Stimulated activated CD8-positive, alpha-beta memory T cell treated with anti-CD3 and anti-CD28 coated beads, Interleukin-4, amount 100 ng/mL, for 48 hours (primary cell): ENCODE measurements at places on chromosomes 5 and 9.

GRCh38 chr9:389159-389558 is 174.5 kb downstream of the DOCK8 start:
- no peak for DNase-seq

- no peak for DNase-seq
These were observed 14.9 kb upstream of the TCOF1 start for GRCh38 chr5:150342583-150342982.

GRCh38 chr5:90868799-90869198 is 310.2 kb downstream of the ADGRV1 start:
- DNase-seq: no peak

DNA sequence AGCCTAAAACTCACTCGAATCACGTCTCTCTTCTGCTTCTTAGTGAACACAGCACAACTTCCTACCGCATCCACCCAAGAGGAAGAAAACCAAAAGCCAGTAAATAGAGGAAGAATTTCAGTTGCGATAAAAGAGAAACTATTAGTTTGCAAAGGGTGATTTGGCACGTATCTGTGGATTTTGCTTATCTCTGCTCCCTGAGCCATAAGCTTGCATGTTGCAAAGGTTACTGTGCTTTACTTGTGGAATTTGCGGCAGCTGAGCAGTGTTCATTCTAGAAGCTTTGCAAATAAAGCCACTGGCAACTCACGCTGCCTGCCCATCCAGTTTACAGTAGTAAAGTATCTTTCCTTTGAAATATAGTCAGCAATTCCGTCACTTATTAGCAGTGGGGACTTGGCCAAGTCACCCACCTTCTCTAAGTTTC is 149.0 kb upstream of the PCA3 start:
- DNase-seq: no peak

DNA sequence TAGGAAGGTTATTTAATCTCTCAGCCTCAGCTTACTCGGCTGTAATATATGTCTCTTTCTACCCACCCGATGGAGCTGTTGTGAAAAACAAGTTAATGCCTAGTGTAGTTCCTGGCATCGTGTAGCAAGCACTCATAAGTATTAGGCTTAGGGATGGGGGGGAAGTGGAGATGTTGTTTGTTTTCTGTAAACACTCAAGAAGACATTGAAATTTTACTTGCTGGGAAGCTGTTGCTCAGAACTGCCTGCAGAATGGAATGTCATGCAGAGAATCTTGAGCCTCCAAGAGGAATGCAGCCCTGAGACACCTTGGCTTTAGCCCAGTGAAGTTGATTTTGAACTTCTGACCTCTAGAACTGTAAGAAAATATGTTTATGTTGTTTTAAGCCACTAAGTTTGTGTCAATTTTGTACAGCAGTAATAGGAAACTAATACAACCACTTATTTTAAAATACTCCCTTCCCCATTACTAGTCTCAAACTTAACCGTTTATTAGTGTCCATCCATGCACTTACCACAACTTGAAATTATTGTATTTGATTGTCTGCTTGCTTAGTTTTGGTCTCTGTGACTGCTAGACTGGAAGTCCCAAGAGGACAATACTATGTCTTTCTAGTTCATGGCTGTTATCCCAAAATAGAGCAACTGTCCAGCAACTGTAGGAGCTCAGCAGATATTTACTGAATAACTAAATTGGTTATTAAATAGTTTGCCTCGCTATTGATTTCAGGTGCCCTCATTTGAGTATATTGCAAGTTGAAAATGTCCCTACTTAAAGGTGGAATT is 53.8 kb downstream of the MFAP3 start:
- DNase-seq: no peak

- DNase-seq: no peak
These were observed 45.4 kb downstream of the NACC2 start for GRCh38 chr9:136049491-136050265.

- no peak for DNase-seq
These were observed 162.0 kb downstream of the SMARCA2 start for GRCh38 chr9:2177121-2177520.

- DNase-seq: peak; percentile 82
These were observed 97.7 kb upstream of the MVB12B start for GRCh38 chr9:126228781-126229444.

DNA sequence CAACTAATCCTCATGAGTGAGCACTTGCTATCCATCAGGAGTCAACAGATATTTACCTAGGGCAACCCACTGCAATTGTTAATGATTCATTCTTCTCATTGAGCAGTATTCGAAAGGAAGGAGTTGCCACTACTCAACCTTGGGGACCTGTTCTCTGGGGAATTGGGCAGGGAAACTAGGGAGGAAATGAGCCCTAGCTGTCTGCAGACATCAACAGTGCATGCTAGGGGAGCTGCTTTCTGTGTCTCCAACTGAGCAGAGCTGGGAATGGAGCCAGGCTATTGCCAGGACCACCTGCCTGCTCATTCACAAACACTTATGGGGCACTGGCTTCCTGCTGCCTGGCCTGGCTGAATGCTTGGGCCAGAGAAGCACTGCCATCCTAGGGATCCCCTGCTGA is 183.4 kb downstream of the TMEM38B start:
- DNase-seq: no peak

DNA sequence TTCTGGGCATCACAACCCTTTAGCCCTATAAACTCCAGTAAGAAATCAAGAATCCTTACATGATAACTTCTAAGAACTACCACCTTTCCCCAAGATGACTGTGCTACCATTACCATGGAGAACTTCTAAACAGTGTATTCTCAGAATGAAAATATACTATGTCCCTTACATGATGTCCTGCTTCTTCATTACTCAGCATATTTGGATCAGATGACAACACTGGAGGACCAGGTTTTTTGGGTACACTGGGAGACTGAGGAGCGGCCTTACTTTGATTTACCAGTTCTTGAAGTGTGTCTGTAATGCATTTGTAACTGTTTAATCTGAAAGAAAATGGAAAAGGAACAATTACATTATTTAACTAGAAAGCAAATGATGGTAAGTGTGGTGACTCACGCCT is 55.7 kb upstream of the CPLANE1 start:
- DNase-seq: no peak

GRCh38 chr5:164972973-164973372 is 1467.6 kb downstream of the MAT2B start:
- DNase-seq: no peak

GRCh38 chr5:170751631-170752030 is 31.9 kb upstream of the GABRP start:
- no peak for DNase-seq

DNA sequence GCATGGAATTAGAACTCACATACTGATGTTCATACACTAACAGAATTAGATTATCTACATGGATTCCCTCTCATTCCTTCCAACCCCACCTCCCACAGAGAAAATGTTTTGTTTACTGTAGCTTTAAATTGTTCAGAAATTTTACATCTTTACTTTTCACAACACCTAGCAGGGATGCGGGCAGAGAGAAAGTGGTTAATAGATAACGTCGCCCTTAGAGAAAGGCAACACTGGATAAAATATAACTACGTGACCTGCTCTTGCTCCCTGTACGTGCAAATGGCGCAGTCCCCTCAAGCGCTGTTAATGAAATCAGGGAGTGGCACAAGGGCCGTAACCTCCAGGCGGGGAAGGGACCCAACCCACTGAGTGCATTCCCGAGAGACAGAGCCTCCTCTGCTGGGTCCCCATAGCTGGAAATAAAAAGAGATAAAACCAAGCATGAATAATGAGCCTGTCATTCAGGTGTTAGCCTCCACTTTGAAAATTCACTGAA is 125.3 kb upstream of the DAPK1 start:
- DNase-seq: no peak

DNA sequence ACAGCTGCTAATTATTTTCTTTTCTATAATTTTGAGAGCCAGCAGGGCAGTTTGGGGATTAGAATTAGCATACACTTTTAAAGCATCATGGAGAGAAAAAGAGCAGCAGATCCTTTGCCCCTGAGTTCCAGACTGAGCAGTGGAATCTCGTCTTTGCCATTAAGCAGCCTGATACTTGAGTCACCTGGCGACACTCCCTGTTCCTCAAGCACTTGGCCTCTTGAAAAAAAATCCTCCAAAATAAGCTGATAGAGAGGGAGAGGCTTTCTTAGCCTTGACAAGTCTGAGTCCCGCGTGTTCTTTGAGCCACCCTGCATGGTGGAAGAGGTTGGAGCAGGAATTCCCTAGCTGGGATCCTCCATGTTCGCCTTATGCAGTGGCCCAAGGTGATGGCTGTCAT is 398.3 kb downstream of the IRX2 start:
- no peak for DNase-seq
